ENCODE measurements at places on chromosomes 6 and 20. TPM values are rescaled to one million over a fixed set of nuclear protein-coding genes. Genes with fewer than 3 reads are reported as not detected.

DNA sequence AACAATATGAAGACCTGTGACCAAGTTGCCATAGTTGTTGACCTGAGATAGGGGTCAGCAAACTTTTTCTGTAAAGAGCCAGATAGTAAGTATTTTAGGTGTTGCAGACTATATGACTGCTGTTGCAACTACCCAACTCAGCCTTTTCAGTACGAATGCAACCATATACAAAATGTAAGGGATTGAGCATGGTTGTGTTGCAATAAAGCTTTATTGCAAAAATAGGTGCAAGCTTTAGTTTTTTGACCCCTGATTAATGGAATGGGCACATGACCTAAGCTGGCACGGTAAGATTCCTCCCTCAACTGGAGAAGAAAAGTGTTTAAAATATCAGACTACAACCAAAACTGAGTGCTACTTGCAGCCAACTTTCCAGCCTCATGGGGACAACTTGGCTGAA lies 17.3 kb upstream of the EPM2A start:
- DNase-seq: no peak
- no peak overlapping the region for H3K27ac ChIP-seq
- no peaks in the 10 kb centered on the region for H3K27me3 ChIP-seq
- H3K36me3 ChIP-seq: no peaks in the 10 kb centered on the region
- H3K4me3 ChIP-seq: no peak overlapping the region

GRCh38 chr6:153062516-153062915 lies 60.0 kb upstream of the MTRF1L start:
- no peaks in the 10 kb centered on the region for H3K36me3 ChIP-seq
- no peak for DNase-seq
- H3K4me3 ChIP-seq: no peak overlapping the region
- no peaks in the 10 kb centered on the region for H3K27me3 ChIP-seq

DNA sequence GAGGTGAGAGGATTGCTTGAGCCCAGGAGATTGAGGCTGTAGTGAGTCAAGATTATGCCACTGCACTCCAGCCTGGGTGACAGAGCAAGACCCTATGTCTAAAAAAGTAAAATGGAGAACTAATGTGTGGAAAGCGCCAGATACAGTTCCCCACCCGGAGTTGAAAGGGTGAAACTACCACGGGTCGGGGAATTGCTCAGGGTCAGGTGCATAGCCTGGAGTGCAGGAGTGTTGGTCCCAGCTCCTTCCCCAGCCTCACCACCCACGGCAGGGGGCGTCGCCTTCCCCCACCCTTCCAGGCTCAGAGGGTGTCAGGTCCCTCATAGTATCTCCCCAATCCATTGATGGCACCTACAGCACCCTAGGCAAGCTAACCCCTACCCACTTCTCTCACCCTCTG lies 26.1 kb downstream of the C20orf203 start:
- H3K27me3 ChIP-seq: no peaks in the 10 kb centered on the region
- DNase-seq: no peak
- no peaks in the 10 kb centered on the region for H3K36me3 ChIP-seq
- H3K4me3 ChIP-seq: no peak overlapping the region
- H3K4me1 ChIP-seq: no peaks in the 10 kb centered on the region

- no peaks in the 10 kb centered on the region for H3K36me3 ChIP-seq
- no peak for DNase-seq
- no peak overlapping the region for H3K27ac ChIP-seq
- peaks cover 69% of the 10 kb centered on the region for H3K4me1 ChIP-seq
These were observed 19.3 kb downstream of the TOP1 start for GRCh38 chr20:41047975-41048305.

TAGAP gene
- not detected for total RNA-seq

PTCHD4 gene
- total RNA-seq: 2.8 TPM

FERMT1 gene
- 9.3 TPM for total RNA-seq

COL9A3 gene
- total RNA-seq: 7.9 TPM

Data from cardiac muscle cell (in vitro differentiated cells and primary cell).